Left colon (tissue), 2 donors: ENCODE measurements at places on chromosomes 3 and 15. TPM values are rescaled to one million over a fixed set of nuclear protein-coding genes. Genes with fewer than 3 reads are reported as not detected.

GRCh38 chr3:13895155-13896105 lies 15.6 kb upstream of the WNT7A start:
- DNase-seq = peak; percentile 97

DNA sequence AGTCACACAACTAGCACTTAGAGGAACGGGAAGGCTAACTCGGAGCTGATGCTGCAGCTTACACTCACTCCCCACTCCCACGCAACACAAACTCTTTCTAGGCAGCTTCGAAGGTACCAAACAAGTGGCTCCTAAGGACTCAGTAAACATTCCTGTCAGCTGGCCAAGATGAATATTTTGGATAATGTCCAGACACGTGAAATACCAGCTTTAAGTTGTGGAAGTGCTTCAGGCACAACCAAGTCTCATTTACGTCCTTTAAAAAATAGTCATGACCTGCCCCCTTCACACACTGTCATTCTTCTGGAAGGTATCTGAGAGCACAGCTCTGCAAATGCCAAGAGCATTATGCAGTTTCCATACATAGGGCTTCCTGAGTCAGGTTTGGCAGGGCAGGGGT lies 1005.9 kb upstream of the CFAP20DC start:
- DNase-seq = no peak

DNA sequence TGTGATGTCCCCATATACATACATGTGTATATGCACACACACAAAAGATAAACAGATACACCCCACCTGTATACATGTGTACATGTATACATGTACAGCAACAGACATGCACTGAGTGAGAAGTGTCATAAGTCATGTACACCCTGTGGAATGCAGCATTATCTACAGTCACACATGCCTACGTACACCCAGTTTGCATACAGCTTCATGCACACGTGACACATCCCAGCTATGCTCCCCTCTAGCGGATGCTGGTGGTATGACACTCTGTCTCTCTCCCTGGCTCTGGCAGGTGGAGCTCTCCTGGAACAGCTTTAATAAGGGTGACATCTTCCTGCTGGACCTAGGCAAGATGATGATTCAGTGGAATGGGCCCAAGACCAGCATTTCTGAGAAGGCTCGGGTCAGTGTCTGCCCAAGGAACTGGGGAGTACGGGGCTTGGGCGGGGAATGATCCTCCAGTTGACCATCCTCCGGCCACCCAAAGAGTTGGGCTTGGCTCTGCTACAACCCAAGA lies 6.3 kb downstream of the VILL start:
- DNase-seq = peak; percentile 89

- DNase-seq = no peak
These were observed 53.7 kb downstream of the NR1I2 start for GRCh38 chr3:119835556-119835955.

Gene EOGT
- total RNA-seq = 18.6 TPM
